Effector memory CD8-positive, alpha-beta T cell (primary cell): ENCODE measurements at places on chromosomes 3 and 15.

DNA sequence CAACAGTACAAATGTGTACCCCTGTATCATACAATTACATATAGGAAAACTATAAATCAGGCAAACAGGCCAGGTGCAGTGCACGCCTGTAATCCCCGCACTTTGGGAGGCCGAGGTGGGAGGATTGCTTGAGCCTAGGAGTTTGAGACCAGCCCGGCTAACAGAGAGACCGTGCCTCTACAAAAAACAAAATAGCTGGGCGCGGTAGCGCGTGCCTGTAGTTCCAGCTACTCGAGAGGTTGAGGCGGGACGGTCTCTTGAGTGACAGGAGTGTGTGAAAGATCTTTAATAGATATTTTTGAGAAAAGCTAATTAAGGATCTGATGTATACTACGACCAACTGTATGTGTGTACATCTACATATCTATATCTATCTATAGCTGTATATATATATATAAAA lies 33.8 kb upstream of the BDH1 start:
- DNase-seq = no peak

GRCh38 chr3:11624161-11624560 lies 19.6 kb downstream of the VGLL4 start:
- DNase-seq = no peak

GRCh38 chr3:139202226-139202958 lies 141.4 kb upstream of the MRPS22 start:
- DNase-seq = no peak

- DNase-seq = no peak
Measured at GRCh38 chr3:149784064-149784704, 8.2 kb downstream of the ANKUB1 start.

DNA sequence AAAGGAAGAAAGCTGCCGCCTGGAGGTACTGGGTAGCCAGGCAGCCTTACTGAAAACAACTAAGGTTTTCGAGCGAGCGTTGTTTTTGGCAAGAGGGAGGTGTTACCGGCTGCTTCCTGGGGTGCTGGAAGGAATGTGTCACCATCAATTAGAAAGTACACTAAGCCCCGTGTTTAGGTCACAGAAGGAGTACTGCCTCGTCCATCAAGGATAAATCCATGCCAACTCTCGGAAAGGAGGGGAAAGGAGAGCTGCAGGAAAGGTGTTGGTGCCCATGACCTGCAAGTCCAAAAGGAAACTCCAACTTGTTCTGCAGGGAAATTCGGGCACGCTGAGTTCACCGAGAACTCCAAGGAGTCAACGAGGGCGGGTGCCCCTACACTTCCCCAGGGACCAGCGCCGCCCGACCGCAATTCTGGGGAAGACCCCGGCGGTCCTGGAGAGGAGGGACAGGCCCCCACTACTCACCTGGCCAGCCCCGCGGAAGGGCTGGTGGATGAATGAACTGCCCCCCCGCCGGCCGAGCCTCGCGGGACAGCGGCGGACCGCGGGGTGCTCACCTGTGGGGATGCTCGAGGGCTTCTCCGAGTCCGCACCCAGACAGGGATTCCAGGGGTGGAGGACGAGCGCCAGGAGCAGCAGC lies 542 bp downstream of the PLOD2 start:
- no peak for DNase-seq

DNA sequence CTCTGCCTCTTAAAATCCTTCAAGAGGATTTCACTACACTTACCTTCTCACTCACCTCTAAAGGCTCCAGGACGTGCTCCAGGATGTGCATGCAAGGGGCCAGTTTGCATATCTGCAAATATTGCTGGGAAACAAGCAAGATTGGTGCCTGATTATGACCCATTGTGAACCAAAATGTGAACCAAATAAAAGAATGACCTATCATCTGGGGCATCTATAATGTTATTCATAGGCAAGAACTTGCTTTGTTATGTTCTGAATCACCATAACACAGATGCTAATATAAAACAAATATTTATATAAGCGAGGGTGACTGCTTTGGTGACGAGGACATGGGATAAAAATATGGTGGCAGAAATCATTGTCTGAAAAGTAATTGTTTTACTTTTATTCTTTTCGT lies 5.5 kb downstream of the IL12A start:
- no peak for DNase-seq

DNA sequence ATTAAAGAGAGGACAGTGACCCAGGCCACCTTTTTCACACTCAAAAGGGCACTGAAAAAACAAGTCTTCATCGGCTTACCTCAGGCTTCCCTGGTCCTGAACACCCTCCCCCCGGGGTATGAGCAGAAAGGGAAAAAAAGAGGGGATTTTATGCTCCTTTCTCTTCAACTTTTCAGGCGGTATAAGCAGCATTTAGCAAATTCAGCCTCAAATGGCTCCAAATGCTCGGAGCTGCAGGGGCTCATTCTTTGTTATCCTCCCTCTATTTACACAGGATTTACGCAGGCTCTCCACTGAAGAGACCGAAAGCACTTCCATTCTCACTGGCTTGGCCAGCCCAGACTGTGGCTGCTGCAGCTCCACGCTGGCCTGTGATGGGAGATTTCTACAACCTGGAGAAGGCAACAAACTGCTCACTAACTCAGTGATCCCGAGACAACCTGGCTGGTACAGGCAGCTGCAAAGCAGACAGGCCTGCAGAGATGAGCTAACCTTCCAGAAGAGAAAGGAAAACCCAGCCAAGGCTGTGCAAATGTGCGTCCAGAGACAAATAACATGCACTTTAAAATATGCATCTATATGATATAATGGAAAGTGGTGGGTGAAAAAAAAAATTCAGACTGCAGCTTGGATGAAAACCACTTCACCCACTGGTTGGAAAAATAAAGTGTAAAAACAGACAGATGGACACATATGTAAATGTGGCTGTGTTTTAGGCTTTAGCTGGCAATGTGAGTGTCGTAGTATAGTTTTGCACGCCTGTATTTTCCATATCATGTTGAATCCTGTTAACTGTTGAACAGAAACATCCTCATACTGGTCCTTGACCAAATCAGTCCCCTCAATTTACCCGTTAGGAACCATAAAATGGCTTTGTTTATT lies 54.2 kb downstream of the MEIS2 start:
- no peak for DNase-seq

DNA sequence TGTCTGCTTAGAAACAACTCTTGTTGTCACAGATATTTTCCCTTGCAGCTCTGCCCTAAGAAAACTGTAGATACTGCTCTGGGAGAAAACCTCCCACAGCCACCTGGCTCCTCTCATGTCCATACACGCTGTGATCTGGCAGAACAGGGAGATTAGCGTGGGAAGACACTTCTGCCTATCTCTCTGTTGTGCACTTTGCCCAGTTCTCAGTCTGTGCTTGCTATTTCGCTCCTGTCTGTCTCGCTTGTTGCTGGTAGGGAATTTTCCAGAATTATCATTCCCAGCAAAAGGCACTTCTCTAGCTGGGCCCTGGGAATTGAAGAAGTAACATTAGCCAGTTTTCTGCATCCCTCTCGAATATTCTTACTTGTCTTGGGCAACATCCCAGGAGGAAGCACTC lies 8.1 kb upstream of the GATM start:
- no peak for DNase-seq

GRCh38 chr15:88900309-88900981 lies 5.1 kb upstream of the HAPLN3 start:
- DNase-seq = no peak

- no peak for DNase-seq
Measured at GRCh38 chr3:94234177-94234788, 171.4 kb downstream of the NSUN3 start.

GRCh38 chr3:129432036-129432435 lies 3.6 kb upstream of the EFCAB12 start:
- no peak for DNase-seq

DNA sequence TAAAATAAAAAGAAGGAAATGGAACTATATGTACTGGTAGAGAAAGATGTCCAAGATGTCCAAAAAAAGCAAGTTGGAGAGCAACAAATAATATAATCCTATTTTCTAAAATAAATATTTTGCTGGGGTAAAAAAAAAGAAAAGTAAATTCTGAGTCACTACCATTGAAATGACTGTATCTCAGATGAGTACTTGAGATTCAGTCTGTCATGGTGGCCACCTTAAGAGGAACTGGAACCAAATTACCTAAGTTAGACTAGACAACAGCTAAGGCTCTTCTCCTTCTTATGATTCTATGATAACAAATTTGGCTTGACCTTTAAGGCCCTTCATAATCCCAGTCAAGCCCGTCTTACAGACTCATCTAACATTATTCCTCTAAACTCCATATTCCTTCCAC lies 270.6 kb upstream of the HES1 start:
- DNase-seq = no peak

- no peak for DNase-seq
Measured at GRCh38 chr3:4340411-4341335, 37.5 kb downstream of the SETMAR start.
